Activated effector memory CD4-positive, alpha-beta T cell treated with anti-CD3 and anti-CD28 coated beads, Interleukin-2, amount 50 U/mL, for 16 hours (primary cell): ENCODE measurements at places on chromosomes 3 and 15.

DNA sequence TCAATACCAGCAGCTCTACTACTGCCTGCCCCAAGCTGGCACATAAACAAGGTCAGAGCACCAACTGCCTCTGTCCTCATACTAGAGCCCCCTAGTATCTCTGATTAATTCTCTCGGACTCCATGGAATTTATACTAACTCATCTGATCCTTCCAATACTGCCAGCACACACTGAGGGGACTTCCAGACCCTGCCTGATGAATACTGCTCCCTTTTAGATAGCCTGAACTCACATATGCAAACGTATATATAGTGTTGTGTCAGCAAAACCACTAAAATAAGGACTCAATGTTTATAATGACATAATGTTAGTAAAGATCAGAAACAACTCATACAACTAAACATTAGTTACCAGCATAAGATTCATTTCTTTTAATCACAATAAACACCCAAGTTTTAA, 25.0 kb downstream of the CEP70 start:
- DNase-seq = no peak

- no peak for DNase-seq
Observed at GRCh38 chr3:71511037-71511436, 72.5 kb downstream of the FOXP1 start.

GRCh38 chr3:54196360-54196991, 74.1 kb downstream of the CACNA2D3 start:
- no peak for DNase-seq

DNA sequence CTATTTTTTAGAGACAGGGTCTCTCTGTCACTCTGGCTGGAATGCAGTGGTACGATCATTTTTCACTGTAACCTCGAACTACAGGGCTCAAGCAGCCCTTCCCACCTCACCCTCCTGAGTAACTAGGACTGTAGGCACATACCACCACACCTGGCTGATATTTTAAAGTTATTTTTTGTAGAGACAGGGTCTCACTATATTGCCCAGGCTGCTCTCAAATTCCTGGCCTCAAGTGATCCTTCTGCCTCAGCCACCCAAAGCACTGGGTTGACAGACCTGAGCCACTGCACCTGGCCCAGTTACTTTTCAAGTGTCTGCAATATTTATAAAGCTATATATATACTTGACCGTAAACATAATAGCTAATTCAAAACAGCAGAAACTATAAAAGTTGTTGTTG, 75.0 kb downstream of the PIAS1 start:
- DNase-seq = no peak

DNA sequence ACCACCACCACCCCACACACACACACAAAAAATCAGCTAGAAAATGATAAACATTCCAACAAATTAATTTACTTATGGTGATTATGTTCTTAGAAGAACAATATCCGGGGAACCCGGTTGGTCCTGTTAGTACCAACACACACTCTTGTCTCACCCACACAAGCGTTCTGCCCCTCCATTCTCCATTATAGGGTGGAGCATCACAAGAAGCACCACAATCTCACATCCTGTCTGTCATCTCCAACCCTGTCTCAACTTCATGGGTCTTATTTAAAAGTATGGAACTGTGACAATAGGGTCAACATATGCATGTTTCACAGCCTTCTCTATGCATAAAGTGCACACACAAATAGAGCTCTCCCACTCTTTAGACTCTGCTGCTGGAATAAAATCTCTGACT, 5.6 kb downstream of the GSK3B start:
- no peak for DNase-seq

DNA sequence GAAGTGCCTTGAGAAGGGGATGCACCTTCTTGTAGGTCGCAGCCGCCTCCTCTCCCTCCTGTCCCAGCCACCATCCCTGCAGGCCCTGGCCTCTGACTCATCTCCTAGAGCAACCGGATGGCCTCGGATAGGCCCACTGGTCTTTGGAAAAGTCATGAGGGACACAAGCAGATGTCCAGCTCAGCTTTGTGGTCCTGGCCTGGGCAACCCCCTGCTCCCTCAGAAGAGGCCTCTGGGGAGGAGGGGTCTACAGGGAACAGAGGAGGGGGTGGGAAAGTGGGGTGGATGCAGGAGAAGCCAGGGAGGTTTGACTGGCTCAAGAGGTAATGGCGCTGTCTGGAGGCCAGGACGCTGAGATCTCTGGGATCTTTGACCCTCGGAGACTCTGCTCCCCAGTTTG, 259.2 kb upstream of the TLE3 start:
- DNase-seq = no peak

- no peak for DNase-seq
Observed at GRCh38 chr3:168514252-168514651, 418.5 kb upstream of the GOLIM4 start.

GRCh38 chr3:169850618-169851017, 19.1 kb downstream of the LRRC31 start:
- DNase-seq = no peak

DNA sequence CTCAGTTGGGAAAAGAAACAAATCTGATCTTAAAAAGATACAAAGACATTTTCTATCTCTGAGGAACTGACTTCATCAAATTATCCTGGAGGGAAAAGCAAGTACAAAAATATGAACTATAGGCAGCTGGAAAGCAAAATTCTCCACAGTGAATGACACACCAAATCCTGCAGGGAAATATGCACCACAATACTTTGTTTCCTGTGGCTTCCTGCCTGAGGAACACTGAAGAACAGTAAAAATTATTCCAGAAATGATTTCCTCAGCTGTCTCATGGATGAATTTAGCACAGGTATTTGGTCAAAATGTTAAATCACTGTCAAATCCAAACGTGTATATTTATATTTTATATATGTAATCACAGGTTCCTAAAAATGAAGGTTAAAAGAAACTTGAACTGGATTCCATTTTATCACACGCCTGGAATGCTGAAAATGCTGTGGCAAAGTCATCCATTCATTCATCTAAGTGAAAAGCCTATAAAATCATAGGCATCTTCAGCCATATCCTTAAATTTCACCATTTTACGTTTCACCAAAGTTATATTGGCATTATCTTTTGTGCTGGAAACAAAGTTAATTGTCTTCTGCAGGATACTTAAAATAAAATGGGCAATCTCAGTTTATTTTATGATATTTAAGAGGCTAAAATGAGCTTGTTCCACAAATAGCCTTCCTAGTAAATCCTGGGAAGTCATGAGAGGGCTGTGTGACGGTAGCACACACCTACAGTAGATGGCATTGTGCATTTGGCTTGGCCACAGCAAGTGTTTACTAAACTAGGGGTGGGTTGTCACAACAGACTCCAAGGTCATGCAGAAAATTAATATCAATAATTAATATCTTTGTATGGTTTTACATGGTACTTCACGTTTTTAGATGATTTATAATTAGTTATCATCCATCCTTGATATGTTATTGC, 19.3 kb upstream of the TSC22D2 start:
- DNase-seq = no peak

GRCh38 chr15:99446565-99447496, 119.0 kb upstream of the MEF2A start:
- DNase-seq = peak; percentile 55

GRCh38 chr3:54020436-54020835, 101.9 kb upstream of the CACNA2D3 start:
- no peak for DNase-seq

DNA sequence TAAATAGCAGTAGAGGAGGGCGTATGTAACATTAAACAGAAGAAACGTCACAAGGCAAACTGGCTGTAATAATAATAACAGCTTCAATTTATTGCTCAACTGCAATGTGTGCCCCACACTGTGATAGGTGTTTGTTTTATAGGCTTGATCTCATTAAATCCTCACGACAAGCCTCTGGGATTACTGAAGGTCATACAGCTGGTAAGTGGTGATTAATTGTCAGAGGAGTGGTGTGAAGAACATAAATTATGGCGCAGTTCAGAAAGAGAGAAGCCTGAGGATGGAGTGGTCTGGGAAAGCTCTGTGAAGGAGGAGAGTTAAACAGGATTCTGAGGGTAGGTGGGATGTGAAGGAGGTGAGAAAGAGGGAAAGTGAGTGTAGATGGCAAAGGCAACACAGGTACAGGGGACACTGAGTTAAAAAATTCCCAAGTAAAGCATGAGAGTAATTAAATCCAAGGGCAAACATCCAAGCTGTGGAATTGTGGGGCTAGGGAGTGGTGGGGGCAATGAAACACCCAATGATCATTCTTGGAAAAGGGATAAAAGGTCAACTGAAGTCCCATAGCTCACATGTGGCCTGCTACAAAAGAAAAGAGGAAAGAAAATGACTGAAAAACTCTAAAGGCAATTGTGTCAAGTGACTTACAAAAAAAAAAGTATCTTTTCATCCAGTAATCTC, 16.5 kb upstream of the GLCE start:
- no peak for DNase-seq

DNA sequence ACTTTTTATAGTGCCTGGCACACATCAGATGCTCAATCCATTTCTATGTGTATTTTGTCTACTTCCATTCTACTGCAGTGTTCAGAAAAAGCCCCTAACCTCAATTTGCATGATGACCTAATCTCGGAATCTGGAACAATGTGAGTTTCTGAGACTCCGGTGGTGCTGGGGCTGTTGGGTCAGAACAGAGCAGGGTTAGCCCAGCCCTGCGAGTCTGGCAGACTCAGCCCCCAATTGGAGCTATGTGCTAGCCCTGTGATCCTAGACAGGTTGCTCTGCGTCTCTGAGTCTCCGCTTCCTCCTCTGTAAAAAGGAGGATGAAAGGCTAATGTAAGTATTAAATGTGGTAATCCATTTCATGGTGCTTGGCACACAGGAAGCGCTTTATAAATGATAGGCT, 95.0 kb upstream of the ICE2 start:
- peak; percentile 86 for DNase-seq

DNA sequence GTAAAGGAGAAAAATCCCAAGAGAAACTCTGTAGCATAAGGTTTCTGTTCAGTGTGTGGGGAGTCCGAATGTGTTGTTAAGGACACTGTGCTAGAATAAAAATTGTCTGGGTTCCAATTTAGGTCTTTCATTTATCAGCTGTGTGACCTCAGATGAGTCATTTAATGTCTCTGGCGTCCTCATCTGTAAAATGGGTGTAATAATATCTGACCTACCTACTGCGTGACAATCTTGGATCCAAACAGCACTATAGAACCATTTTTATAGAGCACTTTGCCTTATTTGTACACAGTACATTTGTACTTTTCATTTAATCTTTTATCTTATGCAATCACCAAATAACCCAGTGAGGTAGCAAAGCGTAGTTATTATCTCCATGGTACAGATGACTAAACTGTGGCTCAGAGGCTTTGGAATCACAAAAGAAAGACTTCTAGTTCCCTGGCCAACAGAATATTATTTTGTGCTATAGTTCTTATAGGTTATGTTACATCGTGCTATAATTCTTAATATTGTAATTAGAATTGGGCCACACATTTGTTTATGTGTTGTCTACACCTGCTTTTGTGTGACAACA, 46.6 kb upstream of the TNIK start:
- no peak for DNase-seq

DNA sequence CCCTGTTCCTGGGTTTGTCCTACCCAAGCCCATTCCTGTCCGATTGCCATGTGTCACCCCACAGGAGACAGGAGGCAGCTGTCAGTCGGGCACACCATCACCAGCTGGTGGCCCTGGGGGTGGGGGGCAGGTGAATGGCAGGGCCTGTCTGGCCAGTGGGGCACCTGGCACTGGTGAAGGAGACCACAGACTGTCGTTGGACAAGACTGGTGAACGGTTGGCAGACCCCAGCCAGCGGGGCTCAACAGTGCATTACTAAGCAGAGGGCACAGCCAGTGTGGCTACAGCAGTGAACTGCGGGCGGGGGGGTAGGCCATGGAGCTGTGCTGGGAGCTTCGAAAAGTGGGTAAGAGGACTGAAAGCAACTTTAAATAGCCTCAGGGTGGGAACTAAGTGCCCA, 2.1 kb downstream of the SEMA7A start:
- no peak for DNase-seq

DNA sequence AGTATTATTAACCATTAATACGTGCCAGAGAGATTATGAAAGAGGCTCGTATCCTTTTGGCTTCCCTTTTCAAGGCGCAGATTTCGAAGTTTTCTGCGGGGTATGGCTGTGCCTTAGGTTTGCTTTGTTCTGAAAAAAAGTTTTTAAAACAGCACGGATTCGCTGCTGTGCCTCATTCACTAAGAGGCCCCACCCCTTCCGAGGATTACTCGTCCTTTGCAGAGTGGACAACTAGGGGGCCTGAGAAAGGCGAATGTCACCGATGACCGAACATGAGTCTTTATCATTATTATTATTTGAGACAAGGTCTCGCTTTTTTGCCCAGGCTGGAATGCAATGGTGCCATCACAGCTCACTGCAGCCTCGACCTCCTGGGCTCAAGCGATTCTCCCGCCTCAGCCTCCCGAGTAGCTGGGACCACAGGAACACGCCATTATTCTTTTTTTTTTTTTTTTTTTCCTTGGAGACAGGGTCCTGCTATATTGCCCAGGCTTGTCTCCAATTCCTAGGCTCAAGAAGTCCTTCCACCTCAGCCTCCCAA, 684 bp upstream of the RPS27L start:
- DNase-seq = peak; percentile 68

GRCh38 chr15:69979783-69980182, 117.9 kb downstream of the TLE3 start:
- DNase-seq = no peak

GRCh38 chr3:176514297-176514696, 683.0 kb downstream of the TBL1XR1 start:
- DNase-seq = no peak

DNA sequence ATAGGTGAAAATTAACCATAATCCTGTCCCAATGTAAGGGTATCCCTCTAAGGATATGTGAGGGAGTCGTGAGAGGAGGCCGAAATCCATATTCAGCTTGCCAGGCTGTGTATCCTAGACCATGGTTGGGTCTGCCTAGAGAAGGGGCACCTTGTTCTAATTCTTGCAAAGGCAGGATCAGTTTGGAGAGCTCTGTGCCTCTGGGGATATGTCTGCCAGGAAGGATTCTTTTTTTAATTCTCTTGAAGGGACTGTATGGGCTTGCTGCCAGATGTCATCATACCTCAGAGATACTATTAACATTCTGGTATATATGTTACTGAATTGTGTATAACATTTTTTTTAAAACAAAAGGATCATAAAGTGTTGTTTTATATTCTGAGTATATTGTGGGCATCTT, 2.4 kb downstream of the ATP1B3 start:
- DNase-seq = no peak

- no peak for DNase-seq
Observed at GRCh38 chr15:90701048-90701447, 16.1 kb upstream of the BLM start.

DNA sequence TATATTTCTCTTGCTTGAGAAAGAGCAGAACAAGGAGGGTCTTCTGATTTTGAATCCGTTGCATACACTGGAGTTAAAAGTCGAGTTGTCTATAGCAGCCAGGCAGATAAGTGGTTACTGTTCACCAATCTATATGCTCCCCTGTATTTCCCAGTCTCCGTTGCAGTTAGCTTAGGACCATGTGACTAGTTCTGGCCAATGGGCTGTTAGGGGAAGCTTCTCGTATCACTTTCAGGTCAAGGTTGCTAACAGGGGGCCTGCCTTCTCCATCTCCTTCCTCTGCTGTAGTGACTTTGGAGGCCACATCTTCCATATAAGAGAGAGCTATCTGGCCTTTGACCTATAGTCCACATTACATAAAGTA, 188.5 kb upstream of the KBTBD8 start:
- no peak for DNase-seq

- DNase-seq = no peak
Observed at GRCh38 chr3:66416556-66417304, 84.1 kb downstream of the LRIG1 start.

GRCh38 chr3:190294030-190294429, 28.2 kb downstream of the CLDN1 start:
- no peak for DNase-seq
